Brain microvascular endothelial cell (primary cell): ENCODE measurements at places on chromosomes 16 and 17.

GRCh38 chr17:50318501-50319285 is 27.2 kb upstream of the XYLT2 start:
- DNase-seq, result no peak

GRCh38 chr17:34733333-34733732 is 154.0 kb downstream of the TMEM132E start:
- DNase-seq, result no peak

DNA sequence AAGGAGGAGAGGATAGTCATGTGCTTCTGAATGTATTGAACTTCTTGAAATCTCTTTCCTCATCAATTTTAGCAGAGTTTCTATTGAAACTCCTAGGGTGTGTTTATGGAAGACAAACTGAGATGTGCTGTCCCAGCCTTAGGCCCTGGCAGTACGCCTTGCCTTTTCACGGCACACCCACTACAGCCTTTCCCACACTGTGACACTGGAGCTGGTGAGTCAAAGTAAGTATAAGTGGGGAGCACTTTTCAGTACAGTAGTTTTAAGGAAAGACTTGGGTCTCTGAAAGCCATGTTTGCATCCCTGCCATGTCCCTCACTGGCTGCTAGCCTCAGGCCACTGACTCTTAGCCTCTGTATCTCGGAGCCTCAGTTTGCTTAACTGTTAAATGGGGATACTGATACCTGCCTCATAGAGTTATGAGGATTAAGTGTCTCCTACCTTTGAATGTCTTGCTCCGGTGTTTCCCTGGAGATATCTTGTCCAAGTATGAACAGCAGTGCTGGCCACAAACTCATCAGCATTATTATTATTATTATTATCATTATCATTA is 144.7 kb upstream of the CRHR1 start:
- DNase-seq, result no peak

DNA sequence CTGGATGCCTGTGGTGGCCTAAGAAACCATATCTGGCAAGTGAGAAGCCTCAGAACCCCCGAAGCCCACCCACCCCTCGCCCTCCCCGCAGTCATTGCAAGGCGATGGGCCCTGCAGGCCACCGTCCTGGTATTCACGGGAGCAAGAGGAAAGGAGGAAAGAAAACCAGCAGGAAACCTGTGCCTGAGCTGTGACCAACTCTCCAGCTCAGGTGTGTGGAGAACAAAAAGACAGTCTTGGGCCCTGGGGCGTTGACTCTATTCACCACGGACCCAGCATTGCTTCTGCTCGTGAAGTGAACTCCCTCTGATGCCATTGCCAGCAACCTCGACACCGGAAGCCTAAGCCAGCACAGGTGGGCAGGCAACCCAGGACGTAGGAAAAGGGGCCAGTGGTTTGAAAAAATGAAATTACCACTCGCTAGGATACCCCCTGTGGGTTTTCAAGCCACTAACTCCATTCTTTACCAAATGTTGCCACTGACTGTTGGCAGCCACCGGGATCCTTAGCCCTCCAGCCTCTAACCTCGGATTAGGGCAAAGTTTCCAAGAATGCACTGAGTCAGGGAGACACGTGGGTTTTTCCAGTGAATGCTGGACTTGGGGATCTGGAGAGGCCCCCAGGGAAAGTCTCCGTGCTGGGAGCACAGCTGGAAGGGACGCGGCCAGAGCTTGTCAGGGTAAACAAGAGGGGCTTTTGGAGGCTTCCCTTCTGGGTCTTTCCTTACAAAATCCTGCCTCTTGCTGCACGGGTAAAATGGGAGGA is 25.1 kb downstream of the FA2H start:
- no peak for DNase-seq

DNA sequence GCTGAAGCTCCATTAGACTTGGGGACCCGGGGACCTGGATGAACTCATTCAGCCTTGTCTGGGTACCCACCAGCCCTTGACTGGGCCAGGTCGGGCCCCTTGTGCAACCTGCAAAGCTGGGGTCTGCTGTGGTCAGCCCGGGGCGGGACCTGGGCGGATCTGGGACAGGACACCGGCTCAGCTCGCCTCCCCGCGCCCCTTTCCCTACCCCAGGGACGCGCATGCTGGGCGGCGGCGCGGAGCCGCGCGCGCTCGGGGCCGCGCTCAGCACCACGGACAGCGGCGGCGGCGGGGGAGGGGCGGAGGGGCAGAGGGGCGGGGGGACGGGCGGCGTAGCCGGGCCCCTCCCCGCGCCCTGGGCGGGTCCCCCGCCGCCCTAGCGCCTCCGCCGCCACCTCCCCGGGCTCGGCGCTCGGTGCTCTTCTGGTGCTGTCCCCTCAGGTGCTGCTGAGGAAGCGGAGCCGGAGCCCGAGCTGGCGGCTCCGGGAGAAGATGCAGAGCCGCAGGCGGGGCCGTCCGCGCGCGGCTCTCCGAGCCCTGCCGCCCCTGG is 7.4 kb downstream of the ACD start:
- no peak for DNase-seq

GRCh38 chr16:55703003-55704001 is 47.5 kb downstream of the SLC6A2 start:
- peak; percentile 60 for DNase-seq

- DNase-seq, result no peak
Measured at GRCh38 chr17:48603959-48604769, 622 bp downstream of the HOXB6 start.

DNA sequence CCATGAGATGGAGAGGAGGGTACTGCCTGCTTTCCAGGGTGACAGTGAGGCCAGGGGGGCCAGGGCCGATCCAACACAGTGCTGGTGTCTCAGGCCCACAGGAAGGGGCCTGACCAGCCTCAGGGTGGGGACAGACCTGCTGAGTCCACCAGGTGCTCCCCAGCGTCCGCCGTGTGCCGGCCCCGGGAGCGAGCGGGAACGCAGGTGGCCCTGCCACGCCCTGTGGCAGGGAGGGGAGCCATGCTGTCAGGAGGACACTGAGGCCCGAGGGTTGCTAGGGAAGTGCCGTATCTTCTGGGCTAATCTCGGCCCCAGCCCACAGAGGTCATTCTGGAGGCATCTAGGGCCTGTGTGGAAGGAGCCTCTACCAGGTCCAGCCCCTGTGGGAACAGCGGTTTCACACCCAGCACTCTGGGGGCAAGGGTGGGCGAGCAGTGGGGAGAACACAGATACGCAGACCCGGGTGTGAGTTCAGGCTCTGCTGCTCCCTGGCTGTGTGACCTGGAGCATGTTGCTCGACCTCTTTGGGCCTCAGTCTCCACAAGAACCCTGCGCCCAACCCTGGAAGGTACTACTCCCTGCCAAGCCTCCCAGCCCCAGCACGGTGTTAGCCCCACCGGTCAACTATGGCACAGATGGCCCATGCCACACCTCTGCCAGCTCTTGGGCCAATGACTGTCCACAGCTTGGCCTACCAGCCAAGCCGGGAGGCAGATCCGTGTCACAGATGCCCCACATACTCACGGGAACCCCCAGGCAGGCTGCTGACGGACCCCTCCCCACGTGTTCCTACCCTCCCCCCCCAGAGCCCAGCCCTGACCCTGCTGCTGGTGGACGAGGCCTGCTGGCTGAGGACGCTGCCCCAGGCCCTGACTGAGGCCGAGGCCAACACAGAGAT is 43.9 kb upstream of the ZC3H18 start:
- no peak for DNase-seq
